ENCODE measurements at places on chromosomes 16 and 17.

DNA sequence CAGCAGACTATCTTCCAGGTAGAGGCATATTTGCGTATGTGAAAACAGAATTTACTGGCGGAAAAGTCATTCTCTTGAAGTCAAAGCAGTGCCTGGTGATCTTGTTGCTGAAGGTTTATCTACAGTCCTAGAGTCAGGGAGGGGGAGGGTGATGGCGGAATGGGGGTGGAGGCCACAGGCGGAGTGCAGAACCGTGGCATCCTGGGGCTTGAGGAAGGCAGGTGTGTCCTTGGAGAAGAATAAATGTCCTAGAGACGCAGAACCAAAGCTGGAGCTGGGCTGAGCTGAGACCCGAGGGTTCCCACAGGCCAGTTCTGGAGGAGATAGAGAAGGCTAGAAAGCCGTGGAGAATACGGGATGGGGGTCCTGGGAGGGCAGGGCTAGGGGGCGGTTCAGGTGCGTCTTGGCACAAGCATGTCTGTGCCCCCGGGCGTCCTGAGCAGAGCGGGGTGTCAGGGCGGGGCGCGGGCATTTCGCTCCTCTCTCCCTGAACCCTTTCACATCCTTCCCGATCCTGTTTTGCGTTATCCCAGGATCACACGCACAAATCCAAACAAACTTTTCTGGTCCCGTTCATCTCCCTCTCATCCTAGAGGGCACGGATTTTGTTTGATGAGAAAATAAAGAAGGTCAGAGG lies 76.9 kb upstream of the CREBBP start:
- DNase-seq: no peak

GRCh38 chr16:83211711-83212110 lies 584.9 kb downstream of the CDH13 start:
- no peak for DNase-seq

DNA sequence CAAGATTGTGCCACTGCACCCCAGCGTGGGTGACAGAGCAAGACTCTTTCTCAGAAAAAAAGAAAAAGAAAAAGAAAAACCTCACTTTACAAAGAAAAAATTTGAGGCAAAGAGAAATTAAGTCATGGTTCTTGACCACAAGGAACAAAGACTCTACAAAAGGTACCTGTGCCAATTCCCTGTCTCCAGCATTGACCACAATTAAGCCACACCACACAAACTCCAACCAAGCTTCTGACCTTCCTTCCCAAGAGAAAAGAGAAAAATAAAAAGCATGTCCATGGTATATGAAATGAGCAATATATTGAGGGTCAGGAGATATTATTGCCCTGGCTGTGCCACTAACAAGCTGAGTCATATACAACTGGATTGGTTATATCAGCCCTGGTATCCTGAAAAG lies 146.3 kb upstream of the NOG start:
- no peak for DNase-seq

DNA sequence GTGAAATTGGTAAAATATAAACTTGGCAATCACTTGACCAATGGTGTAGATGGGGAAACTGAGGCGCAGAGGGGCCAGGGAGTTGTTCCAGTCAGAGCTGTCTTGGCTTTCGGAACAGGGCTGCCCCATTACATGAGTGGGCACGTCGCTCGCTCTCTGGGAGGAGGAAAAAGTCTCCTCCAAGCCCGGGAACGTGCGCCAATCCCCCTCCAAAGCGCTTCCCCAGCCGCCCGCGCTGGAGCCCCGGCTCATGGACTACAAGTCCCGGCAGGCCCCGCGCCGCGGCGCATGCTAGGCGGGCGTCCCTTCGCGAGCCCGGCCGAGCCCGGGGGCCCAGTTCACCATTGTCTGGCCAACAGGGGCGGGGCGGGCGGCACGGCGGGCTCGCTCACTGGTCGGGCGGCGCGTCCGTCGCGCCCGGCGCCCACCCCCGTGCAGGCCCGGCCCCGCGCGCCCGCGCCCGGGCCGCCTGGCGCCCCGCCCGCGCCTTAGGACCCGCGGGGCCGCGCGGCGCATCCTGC lies at the start of gene LLGL1:
LLGL1 (plus strand) TSS at position 515 of the 521 bp plus-strand sequence. CDS start 48 bp downstream, outside the sequence.
- peak; percentile 94 for DNase-seq

Measured in AG10803 (cell line).